Non-pigmented ciliary epithelial cell (primary cell): ENCODE measurements at places on chromosomes 5 and 9.

- DNase-seq, result no peak
Measured at GRCh38 chr5:80722916-80723315, 68.1 kb upstream of the DHFR start.

- no peak for DNase-seq
Measured at GRCh38 chr5:145855763-145856267, 17.0 kb downstream of the GRXCR2 start.

DNA sequence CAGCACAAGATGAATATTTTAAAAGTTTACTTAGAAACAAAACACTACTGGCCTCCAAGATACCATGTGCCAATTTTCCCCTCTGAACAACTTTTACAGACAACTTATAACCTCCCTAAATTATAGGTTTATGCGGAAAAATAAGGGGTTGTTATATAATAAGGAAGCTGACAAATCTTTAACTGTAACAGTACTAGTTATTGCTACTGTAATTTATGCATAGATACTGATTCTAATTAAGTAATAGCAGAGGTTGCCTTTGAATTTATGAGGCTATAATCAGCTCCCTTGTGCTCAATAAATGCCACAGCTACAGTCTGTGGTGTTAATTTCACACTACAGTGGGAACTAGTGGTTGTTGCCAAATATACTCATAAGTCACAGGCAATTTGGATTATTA lies 291.3 kb upstream of the PCSK5 start:
- DNase-seq, result no peak

GRCh38 chr5:143117821-143118220 lies 285.7 kb downstream of the NR3C1 start:
- DNase-seq, result no peak

DNA sequence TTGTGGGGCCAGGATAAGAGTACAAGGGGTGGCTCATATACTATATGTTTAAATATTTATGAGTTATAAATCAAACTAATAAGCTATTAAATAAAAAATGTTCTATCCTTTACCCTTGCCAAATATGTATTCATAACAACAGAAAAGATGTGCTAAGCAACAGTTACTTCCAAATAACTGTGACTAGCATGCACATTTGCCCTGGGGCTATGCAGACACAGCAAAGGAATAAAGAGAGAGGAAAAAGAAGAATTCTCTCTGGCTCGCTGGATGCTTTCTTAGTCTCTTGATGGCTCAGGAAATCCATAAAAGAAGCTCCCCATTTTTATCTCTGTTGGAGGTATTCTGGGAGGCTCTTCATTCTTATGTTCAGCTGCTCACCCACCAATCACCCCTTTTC lies 182.4 kb upstream of the ATP10B start:
- DNase-seq, result no peak

DNA sequence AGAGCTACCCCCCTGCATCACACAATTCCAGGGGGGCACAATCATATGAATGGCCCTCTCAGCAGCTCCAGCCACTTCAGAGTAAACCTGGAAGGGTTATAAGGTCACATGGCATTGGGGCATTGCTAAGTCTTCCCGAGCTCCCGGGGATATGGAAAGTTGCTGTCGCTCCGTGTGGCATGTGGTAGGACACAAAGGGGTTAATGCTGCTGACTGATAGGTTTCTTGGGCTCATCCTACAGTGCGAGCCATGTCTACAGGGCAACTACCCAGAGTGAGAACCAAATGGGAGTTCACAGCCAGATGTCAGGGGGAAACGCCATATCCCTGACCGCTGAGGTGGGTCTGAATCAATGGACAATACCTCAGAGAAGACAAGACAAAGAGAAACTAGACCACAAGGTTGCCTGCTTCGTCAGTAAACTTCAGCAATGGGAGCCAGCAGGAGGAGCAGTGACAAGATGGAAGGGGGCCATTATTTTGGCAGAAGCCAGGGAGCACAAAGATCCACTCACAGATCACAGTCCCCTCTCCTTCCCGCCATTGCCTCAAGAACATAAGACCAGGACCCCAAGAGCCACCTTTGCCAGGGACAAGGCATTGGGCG lies 52.4 kb upstream of the SHISAL2B start:
- DNase-seq, result no peak

DNA sequence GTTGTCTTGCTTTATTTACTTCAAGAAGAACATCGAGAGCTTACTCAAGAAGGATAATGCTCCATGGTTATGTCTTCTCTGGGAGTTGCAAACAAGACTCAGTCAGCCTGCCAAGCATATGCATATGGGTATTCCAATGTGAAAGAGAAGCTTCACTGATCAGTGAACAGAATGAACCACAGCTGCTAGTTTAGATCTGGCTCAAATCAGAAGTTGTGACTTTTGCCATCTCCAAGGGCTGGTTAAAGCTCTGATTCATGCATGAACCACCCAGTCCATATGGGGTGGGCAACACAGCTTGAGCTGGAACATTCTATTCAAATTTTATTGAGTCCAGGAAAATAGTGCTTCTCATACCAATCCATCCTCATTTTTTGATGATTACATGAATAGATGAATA lies 50.0 kb downstream of the ATPSCKMT start:
- DNase-seq, result no peak

DNA sequence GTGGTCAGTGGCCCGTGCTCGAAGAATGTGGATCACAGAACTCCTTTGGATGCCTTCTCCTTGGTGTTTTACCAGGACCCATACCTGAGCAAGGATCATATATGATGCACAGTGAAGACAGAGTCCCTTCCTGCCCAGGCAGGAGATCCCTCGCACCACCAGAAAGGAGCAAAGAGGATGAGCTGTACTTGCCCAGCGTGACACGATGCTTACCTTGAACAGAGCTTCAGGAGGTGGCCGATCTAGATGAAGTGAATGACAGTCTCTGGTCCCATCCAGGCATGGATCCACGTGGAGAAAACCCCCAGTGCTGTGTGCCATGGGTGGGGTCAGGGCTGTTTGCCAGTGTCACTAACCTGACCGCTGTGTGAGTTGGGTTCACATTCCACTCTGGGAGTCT lies 455.4 kb downstream of the GADD45G start:
- DNase-seq, result no peak

- DNase-seq, result no peak
Measured at GRCh38 chr9:135770203-135770535, 68.2 kb downstream of the KCNT1 start.

DNA sequence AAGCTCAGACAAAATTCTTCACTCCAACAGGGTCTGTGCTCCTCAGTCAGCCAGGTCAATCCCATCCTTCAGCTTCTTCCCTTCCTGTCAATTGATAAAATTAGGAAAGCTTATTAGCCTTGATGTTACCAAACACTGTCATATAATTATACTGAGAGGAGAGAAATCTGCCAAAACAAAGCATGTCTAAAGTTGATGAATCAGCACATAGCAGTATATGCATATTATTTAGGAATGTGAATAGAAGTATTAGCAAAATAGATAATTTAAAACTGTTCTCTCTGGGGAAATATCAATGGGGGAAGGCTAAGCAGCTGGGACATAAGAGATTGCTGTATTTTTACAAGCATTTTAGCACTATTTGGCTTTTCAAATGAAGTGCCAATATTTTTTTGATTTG lies 107.1 kb downstream of the SAXO1 start:
- no peak for DNase-seq

GRCh38 chr5:2699686-2700085 lies 51.8 kb downstream of the IRX2 start:
- DNase-seq, result no peak
